ENCODE measurements at places on chromosomes 2 and 18. TPM values are rescaled to one million over a fixed set of nuclear protein-coding genes. Genes with fewer than 3 reads are reported as not detected.

GRCh38 chr2:61433606-61434005 is 37.3 kb downstream of the USP34 start:
- H3K4me1 ChIP-seq, result peaks cover 13% of the 10 kb centered on the region
- H3K27ac ChIP-seq, result no peak overlapping the region
- H3K4me3 ChIP-seq, result no peak overlapping the region
- H3K36me3 ChIP-seq, result no peaks in the 10 kb centered on the region
- H3K27me3 ChIP-seq, result no peaks in the 10 kb centered on the region

DNA sequence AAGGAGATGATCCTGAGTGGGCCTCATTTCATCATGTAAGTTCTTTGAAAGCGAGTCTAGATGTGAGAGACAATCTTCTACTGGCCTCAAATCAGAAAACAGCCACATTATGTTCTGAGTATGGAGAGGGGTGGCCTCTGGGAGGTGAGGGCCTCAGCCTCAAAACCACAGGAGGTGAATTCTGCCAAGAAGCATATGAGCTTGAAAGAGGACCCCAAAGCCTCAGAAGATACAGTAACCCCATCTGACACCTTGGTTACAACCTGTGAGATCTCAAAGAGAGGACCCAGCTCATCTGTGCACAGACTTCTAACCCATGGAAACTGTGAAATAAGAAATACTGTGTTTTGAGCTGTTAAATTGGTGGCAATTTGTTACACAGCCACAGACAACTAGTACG is 200.1 kb downstream of the ARHGAP15 start:
- no peaks in the 10 kb centered on the region for H3K4me1 ChIP-seq
- no peak overlapping the region for H3K4me3 ChIP-seq
- H3K36me3 ChIP-seq, result no peaks in the 10 kb centered on the region
- no peak overlapping the region for H3K27ac ChIP-seq

GRCh38 chr2:174484573-174484972 is 2.3 kb downstream of the GPR155 start:
- no peak overlapping the region for H3K4me3 ChIP-seq
- DNase-seq, result no peak
- no peaks in the 10 kb centered on the region for H3K4me1 ChIP-seq
- no peaks in the 10 kb centered on the region for H3K36me3 ChIP-seq
- no peak overlapping the region for H3K27ac ChIP-seq

- peaks cover 29% of the 10 kb centered on the region for H3K36me3 ChIP-seq
- no peaks in the 10 kb centered on the region for H3K4me1 ChIP-seq
- no peak overlapping the region for H3K27ac ChIP-seq
- H3K27me3 ChIP-seq, result no peaks in the 10 kb centered on the region
- no peak overlapping the region for H3K4me3 ChIP-seq
Measured at GRCh38 chr18:62566199-62566598, 43.4 kb downstream of the ZCCHC2 start.

Gene LIMS3
- total RNA-seq, result 0.26 TPM

Gene ACMSD
- not detected for total RNA-seq
